ENCODE measurements at places on chromosomes 5 and 9.
A peak's percentile ranks its signal among the peaks of the same experiment; 100 is the strongest.

DNA sequence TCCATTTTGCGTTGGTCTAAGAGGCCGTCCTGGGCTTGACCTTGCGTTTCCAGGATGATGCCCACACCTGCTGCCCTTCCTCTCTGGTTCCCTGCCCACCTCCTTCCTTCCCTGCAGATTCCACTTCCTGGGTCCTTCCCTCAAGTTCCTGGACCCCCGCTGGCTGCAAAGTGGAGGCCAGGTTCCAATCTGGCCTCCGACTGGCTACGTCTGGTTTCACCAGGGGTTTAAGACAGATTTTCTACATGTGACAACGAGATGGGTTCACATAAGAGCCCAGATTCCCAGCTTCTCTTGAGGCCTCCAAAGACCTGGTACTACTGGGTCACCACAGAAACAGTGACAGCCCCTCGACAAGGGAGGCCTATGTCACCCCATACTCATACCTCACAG, 2.1 kb downstream of the MGAT4B start:
- no peak for DNase-seq

- no peak for DNase-seq
Observed at GRCh38 chr9:134860510-134860909, 20.1 kb upstream of the FCN2 start.

DNA sequence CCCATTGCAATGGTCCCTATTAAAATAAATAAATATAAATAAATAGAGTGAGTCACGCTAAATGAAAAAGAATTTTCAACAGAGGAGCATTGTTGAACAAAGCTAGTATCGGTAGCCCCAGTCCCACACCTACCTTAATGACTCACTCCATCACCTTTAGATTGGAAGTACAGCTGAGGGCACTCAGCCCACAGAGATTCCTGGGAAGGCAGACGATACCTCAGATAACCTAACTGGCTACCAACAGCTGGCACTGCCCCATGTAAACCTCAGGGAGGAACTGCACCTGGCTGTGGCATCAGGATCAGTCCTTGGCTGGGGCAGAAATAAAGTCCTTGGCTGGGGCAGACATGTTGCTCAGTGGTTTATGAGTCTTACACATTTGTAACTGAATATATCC, 49.3 kb downstream of the SPRY4 start:
- DNase-seq: no peak

- no peak for DNase-seq
Observed at GRCh38 chr9:130946766-130947617, 7.9 kb upstream of the FIBCD1 start.

DNA sequence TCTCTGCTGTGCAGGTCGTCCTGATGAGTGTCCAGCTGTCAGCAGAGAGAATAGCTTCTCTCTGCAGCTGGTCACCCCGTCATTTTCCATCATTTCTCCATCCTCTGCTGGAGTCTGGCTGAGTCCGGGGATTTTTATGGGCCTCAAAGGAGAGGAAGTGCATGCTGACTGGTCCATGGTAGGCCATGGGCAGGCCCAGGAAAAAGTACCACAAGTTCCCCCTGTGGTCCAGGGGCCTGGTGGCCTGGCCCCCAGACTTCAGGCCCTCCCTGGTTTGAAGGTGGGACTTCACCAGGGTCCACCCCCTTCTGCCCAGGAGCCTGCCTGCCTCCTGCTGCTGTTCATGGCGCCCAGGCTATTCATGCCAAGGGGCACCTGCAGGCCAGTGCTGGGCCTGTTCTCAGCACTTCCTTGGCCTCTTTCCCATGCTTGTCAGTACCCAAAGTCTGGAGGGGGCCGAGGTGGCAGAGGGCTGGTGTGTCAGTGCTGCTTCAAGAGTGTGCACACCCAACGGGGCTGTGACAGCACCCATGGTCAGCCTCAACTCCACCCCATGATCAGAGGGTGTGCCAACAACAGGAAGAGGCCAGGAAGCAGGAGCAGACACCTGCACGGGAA, 7.3 kb upstream of the MTMR12 start:
- DNase-seq: no peak

DNA sequence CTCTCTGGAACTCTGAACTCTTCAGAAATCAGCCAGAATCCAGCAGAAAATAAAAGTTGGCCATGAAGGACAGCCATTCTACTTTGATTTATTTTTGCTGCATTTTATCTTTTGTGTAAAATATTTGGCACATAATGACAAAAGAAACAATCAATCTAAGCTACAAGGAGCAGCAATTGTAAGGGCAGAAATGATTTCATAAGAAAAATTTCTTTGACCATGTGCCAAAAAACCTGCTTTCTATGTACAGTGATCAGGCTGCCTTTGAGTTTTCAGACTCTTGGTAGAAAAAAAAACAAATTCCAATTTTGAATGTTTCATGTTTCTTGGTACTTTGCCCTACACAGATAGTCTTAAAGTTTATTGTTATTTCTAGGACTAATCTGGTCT, 69.8 kb upstream of the SLC1A3 start:
- DNase-seq: no peak

DNA sequence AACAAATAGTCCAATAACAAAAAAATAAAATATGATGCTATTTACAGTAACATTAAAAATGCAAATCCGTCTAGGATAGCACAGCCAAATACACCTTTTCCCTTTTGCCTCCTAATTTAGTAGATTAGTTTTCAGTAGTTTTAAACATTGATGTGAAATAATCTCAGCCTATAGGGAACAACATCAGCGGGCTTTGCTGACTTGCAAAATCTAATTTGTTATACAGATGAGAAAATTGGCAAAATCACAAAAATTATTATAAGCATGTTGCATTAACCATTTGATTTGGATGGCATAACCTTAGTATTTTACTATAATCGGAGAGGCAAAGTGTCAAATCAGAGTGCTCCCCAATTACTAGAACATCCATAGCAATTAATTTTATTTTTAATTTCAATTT, 563.5 kb downstream of the CDH18 start:
- DNase-seq: no peak

DNA sequence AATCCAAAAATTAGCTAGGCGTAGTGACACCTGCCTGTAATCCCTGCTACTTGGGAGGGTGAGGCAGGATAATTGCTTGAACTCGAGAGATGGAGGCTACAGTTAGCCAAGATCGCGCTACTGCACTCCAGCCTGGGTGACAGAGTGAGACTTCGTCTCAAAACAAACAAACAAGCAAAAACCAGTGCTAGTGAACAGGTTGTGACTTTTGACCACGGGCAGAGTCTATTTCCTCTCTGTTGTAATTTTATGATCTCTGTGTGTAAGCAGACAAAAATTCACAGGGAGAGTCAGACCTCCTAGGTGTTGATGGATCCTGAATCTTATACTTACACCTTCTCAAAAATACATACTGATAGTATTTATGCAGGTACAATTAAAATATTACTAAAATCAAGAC, 65.8 kb downstream of the SPEF2 start:
- DNase-seq: no peak

DNA sequence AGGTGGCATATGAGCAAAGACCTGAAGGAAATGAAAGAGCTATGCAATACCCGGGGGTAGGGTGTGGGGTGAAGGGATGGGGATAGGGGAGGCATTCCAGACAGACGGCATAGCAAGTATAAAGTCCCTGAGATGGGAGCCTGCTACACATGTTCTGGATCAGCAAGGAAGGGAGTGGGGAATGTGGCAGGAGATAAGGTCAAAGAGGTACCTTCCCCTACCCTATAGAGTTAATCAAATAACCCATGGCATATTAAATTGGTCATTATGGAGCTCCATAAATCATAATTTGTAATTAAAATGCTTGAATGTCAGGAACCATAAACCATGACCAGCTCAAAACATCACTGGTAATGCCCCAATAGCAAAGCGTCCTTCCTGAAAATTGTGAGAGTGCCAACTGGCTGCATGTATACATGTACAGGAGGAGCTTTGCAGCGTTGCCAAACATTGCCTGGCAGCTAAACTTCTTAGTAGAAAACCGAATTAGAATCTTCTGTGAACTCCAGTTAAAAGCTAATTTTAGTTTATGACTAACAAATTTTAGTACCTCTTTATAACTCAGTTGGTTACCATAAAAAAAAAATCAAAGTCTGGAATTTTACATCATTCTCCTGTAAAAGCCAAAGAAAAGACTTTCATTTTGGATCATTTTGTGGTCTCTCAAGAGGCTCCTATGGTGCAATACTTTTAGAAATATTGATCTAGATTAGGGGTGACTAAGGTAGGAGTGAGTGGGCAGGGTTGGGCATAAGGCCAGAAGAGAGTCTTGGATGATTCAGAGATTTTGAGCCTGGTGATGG, 4.7 kb downstream of the DNAI1 start:
- DNase-seq: peak; percentile 79

DNA sequence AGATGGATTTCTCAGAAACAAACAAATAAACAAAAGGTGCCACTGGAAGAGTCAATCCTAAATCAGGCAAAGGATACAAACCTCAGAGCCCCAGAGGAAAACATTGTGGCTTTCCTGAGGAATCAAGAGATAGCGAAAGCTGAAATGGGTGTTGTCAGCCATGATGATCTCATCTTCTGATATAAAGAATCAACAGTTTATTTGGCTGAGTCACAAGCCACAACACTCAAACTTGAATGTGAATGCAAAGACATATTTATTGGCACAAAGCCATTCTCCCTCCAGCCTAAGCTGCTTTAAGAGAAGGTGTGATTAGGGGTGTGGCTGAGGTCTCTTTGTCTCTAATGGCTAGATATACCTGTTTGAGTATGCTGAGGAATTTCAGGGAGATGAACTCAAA, 73.3 kb upstream of the NREP start:
- DNase-seq: no peak

GRCh38 chr5:61943713-61944112, 362.3 kb upstream of the KIF2A start:
- no peak for DNase-seq

- no peak for DNase-seq
Observed at GRCh38 chr5:55820488-55820887, 30.7 kb upstream of the IL31RA start.

- no peak for DNase-seq
Observed at GRCh38 chr5:80713631-80714030, 58.8 kb upstream of the DHFR start.

GRCh38 chr9:134324359-134325095, 1.7 kb upstream of the RXRA start:
- DNase-seq: no peak

DNA sequence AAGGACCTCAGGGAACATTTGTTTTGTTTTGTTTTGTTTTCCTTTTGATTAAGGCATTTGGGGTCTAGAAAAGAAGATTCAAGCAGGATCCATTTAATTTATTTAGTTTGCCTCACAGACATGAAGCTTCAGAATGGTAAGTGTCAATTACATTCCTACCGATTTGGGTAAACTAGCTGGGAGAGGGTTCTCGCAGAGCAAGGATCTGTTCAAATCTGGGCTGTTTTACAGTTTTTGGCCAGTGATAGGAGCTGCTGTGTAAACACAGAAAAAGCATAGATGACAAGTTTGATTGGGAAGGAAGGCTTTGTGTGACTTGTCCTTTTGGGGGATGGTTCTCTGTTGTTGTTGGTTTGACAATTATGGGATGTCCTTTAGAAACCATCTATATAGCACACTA, 470.3 kb upstream of the WWC1 start:
- no peak for DNase-seq

GRCh38 chr5:139812836-139813805, 17.5 kb downstream of the PSD2 start:
- no peak for DNase-seq

DNA sequence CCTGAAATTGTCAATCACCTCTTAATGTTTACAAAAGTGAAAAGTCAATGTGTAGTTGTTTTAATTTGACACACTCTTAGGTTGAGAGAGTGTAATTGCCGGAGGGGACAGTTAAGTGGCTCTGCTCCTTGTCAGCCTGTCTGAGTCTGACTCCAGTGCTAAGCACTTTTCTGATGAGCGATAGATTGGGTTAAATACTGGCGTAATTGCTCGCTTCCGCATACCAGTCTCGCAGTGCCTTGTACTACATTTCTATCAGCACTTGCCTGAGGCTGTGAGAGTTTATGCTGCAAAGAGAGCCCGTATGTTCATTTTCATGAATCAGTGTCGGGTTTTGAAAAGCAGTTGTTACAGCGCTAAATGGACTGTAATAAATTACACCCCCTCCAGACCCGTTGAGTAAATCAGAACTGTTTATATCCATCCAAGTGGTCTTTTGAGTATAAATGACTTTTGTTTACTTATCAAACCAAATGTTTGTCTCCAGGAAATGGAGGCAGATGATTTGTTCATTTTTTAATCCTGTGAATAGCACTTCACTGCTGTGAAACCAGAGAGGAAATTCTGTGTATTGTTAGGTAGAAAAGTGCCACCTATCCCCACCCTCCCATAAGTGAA, 41.0 kb upstream of the DMRT3 start:
- no peak for DNase-seq

DNA sequence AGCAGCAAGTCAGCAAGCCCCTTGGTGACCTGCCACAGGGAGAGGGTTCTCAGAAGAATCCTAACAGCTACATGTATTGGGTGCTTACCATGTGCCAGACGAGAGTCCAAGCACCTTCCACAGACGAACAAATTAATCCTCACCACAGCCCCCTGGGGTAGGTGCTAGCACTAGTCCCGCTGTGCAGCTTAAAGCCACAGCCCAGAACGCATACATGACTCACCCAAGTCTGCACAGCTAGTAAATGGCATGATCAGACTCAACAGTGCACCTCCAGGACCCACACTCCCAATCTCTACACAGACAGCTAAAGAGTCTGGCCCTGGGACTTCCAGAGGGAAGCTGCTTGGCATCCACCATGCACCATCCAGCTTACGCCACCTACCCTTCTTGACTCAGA, 111.5 kb downstream of the PAX5 start:
- no peak for DNase-seq

GRCh38 chr9:78009186-78009585, 22.4 kb downstream of the GNAQ start:
- no peak for DNase-seq

DNA sequence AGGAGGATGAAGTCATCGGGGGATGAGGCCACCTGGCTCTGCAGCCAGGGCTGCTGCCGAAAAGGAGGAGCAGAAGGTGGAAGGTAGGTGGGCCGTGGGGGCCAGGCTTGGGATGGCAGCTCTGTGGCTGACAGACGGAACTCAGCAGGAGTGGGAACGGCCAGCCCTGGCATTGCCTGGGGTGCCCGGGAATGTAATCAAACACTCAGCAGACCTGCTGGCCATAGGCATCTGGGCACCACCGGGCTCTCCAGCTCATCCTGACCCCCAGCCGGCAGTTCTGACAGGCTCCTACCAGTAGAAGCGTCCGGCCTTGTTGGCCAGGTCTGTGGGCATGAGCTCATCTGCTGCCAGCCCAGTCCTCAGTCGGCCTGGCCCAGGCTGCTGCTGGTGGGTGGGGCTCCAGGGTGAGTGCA, 4.3 kb upstream of the FAT2 start:
- peak; percentile 80 for DNase-seq

GRCh38 chr5:80757290-80757689, 102.5 kb upstream of the DHFR start:
- no peak for DNase-seq

Data from NCI-H446 treated with DMSO at 0.1 percent for 48 hours (cell line).